ENCODE measurements at places on chromosomes 6 and 20. TPM values are rescaled to one million over a fixed set of nuclear protein-coding genes. Genes with fewer than 3 reads are reported as not detected.

Gene PAK5
- total RNA-seq = 0.07 TPM

- no peak for DNase-seq
These were observed 41.0 kb upstream of the PDE7B start for GRCh38 chr6:135810486-135810885.

Gene OR12D3
- not detected for total RNA-seq

Gene LRRN4
- total RNA-seq = not detected

GRCh38 chr6:154246723-154247118, 109.9 kb downstream of the IPCEF1 start:
- no peak for DNase-seq

- no peak for DNase-seq
These were observed 150.6 kb upstream of the AGPAT4 start for GRCh38 chr6:161424421-161424820.

DNA sequence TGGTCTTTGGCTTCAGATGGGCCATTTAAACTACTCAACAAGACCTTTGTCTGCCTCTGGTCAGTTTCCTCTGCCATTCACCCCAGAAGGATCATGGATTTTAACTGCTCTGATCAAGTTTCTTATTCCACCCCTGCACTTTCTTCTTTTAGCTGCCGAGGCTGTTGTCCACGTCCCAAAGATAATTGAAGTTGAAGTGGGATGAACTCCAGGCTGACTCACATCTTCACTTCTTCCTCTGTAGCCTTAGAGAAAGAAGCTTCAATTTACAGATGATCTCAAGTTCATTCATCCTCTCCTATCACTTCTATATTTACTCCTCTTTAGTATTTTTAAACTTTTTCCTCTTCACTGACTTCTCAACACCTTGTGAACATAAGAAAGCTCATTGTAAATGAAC, 651.6 kb downstream of the UTRN start:
- DNase-seq = no peak

GRCh38 chr6:71088166-71088565, 131.3 kb upstream of the B3GAT2 start:
- no peak for DNase-seq

DNA sequence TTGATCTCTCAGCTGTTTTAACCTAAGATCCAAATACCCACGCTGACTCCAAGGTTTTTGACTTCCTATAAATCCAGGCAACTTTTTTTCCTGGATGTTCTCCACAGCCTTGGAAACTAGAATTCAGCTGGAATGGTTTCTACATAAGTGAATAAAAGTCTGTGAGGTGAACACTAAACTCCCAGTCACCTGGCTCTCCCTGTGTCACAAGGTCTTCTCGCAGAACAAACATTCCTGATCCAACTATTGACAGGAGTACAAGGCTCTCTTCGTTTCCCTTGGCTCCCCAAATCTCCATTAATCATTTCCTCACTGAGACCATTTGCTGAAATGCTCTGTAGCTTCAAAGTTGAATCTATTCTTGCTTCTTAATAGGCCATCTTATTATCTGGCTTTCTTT, 265.7 kb downstream of the ADGRG6 start:
- DNase-seq = no peak

Gene SNRPB
- 311 TPM for total RNA-seq

Gene SYNDIG1
- 0.19 TPM for total RNA-seq

Gene ELOVL2
- 0.05 TPM for total RNA-seq

GRCh38 chr6:38552121-38552520, 87.6 kb downstream of the BTBD9 start:
- no peak for DNase-seq

- DNase-seq = no peak
These were observed 131.6 kb upstream of the NEDD9 start for GRCh38 chr6:11363881-11364576.

- DNase-seq = no peak
These were observed 774.3 kb upstream of the CHD6 start for GRCh38 chr20:42392442-42392841.

Gene CAP2
- total RNA-seq = 2.7 TPM

- no peak for DNase-seq
These were observed 38.4 kb upstream of the OCSTAMP start for GRCh38 chr20:46588532-46589511.

Gene C2
- total RNA-seq = 7.8 TPM

DNA sequence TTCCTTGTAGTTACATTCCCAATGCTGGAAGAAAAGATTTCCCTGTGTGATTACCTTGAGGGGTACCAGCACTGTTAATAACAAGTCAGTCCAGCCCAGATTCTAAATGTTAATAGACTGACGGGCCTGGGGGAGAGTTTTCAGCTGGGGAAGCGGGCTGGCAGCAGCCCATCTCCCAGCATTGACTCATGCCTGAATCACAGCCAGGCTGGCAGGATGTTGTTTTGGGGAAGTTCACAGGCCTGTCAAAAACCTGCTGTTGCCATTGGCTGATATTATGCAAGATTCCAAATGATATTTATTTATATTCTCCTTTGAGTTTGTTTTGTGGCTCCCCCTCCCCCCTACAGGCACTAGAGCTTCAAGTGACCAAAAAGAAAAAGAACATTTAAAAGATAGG, 213.9 kb upstream of the CNR1 start:
- no peak for DNase-seq

Gene ADGRF5
- total RNA-seq = 1.8 TPM

- DNase-seq = no peak
These were observed 14.9 kb upstream of the RFPL4B start for GRCh38 chr6:112332274-112332673.

DNA sequence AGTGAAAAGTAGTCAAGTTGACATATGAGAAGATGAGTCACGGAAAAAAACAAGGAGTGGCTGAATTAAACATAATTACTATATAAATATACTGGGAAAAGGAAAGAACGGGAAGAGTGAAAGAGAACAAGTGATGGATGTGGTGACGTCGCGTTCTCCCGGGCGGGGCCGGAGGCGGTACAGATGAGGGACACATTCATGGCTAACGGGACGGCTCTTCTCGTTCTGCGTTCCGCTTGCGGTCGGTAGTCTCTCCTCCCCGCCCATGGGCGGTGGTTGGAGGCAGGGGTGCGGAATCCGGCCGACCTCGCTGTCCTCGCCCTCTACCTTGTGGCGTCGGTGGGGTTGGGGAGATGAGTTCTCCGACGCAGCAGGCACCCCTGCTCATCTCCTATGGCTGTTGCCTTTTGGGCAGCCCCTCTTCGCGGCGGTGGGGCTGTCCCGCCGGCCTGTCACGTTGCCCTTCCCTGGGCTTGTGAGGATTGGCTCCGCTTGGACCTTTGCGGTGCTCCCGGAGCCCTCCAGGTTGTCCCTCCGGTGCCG, 22.5 kb downstream of the HLA-G start:
- DNase-seq = no peak

DNA sequence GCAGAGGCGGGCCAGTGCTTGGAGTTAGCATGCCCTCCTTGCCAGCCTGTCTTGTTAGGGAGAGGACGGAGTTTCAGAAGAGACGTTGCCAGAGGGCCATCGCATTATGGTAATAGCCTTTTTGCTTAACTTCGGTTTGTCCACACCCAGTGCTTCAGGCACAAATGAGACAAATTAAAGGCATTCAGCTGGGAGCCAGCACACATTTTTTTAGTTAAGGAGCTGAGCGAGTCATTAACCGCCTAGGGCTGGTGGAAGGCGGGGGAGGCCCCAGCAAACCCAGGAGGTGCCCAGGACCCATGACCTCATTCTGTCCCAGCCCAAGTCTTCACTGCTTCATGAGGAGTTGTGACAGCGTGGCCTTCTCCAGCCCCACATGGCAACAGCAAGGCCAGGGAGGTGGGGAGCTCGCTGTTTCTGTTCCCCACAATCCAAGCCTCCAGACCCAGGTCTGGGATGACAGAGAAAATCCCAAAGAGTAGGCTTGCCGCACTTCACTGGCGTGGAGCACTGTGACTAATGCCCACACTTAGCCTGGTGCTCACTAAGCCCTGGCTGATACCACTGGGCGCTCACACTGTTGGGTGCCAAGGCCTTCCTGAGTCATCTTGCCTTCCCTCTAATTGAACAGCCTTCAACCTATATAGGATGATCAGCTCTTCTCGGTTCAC, 237.1 kb downstream of the ANKRD60 start:
- peak; percentile 52 for DNase-seq

GRCh38 chr6:72769459-72770125, 147.7 kb downstream of the KCNQ5 start:
- DNase-seq = no peak

DNA sequence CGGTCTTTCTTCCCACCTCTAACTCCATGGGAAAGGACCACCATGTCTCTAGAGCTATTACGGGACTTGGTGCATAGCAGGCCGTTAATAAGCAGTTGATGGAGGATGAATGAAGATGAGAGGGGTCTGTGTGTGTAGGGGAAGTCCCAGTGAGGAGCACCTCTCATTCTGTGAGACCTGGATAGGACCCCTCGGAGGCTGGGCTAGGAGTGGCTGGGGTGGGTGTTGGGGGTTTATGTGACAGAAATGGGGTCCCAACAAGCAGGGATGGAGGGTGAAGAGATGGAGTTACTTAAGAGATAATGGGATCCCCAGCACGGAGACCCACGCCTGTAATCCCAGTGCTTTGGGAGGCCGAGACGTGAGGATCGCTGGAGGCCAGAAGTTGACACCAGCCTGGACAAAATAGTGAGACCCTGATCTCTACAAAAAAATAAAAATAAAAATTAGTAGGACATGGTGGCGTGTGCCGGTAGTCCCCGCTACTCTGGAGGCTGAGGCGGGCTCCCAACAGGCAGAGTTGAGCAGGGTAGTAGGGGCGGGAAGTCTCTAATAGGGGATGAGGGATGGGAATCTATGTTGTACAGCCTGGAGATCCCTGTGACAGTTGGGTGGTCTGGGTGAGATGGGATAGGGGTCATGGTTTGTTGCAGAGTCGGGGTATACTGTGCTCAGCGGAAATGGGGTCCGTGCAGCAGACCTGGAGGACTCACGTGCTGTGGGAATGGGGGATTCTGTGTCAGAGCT, 677 bp upstream of the ZNF341 start:
- DNase-seq = no peak

Gene HS3ST5
- 0.05 TPM for total RNA-seq
